ENCODE measurements at places on chromosomes 3 and 15. TPM values are rescaled to one million over a fixed set of nuclear protein-coding genes. Genes with fewer than 3 reads are reported as not detected.
A peak's percentile ranks its signal among the peaks of the same experiment; 100 is the strongest.

- no peaks in the 10 kb centered on the region for H3K4me1 ChIP-seq
- no peak overlapping the region for H3K4me3 ChIP-seq
- no peak overlapping the region for H3K27ac ChIP-seq
- no peaks in the 10 kb centered on the region for H3K36me3 ChIP-seq
- DNase-seq = no peak
Measured at GRCh38 chr3:81484520-81484919, 276.9 kb downstream of the GBE1 start.

GRCh38 chr3:190697901-190698300 lies 164.6 kb downstream of the GMNC start:
- DNase-seq = no peak
- no peaks in the 10 kb centered on the region for H3K4me1 ChIP-seq
- no peaks in the 10 kb centered on the region for H3K27me3 ChIP-seq

GRCh38 chr3:32434206-32434605 lies 42.6 kb downstream of the CMTM7 start:
- peaks cover 14% of the 10 kb centered on the region for H3K4me1 ChIP-seq
- DNase-seq = no peak
- H3K27ac ChIP-seq = peak overlapping the region; percentile 74

DNA sequence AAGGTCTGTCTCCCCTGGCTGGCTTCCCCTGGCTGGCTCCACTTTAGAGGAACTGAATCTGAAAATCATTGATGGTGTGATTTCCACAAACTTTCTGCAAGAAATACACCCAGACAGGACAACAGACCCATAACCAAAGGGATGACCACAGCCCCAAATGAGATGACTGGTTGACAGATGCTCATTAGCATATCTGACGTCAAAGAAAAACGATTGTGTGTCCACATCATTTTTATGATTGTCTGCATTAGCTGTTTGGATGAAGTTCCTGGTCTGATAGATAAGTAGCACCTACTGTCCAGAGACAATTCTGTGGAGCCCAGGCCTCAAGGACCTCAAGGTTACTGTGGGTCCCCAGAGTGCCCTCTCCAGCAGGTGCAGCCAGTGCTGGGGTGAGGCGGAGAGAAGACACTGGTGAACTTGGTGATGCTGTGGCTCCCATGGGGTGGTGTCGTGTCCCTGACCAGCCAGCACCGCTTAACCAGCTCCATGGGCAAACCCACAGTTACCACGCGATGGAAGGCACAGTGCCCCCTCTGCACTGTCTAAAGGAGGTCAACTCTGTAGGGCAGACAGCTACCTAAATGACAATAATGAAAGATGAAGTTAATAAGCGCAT lies 127.4 kb downstream of the NSMCE3 start:
- no peak overlapping the region for H3K4me3 ChIP-seq
- H3K36me3 ChIP-seq = no peaks in the 10 kb centered on the region
- no peaks in the 10 kb centered on the region for H3K4me1 ChIP-seq
- no peak overlapping the region for H3K27ac ChIP-seq
- DNase-seq = no peak

DNA sequence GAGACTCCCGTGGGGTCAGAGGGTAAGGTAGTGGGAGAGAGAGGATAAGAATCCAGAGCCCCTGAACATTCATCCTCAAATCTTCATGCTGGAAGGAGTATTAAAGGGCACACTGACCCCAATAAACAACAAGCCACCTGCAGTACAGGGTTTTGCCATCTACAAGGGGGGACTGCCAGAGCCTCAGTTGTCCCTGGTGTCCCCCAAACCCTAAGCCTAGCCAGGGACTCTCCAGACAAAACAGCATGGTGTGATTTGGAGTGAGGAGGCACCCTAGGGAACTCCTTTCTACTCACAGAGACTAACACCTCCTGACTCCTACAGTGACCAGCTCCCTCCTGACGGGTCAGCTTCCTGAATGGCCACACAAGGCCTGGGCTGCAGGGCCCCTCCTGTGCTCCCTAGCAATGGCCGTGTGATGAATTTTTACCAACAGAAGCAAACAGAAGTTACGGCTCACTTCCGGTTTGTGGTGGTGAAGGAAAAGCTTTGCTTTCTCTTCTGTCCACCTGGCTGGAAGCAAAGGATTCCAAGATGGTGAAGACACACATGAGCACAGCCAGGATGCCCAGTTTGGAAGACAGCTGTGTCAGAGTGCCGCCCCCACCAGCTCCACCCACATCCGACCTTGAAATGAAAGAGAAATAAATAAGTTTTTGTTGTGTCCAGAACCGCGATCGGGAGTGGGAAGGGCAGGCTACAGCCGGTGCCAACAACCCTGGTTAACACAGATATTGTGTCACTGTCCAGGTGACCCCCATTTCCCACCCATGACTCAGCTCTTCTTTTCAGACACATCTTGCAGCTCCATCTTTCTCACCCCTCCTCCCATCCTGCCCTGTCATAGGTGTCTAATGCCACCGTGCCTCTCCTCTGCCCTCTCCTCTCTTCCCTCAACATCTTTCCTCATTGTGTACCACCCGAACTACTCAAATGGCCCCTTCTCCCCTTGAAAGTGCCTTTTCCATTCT lies 69.6 kb upstream of the ATP13A3 start:
- no peak overlapping the region for H3K27ac ChIP-seq
- H3K4me1 ChIP-seq = no peaks in the 10 kb centered on the region
- H3K4me3 ChIP-seq = peak overlapping the region; percentile 11
- no peak for DNase-seq
- no peaks in the 10 kb centered on the region for H3K36me3 ChIP-seq

DNA sequence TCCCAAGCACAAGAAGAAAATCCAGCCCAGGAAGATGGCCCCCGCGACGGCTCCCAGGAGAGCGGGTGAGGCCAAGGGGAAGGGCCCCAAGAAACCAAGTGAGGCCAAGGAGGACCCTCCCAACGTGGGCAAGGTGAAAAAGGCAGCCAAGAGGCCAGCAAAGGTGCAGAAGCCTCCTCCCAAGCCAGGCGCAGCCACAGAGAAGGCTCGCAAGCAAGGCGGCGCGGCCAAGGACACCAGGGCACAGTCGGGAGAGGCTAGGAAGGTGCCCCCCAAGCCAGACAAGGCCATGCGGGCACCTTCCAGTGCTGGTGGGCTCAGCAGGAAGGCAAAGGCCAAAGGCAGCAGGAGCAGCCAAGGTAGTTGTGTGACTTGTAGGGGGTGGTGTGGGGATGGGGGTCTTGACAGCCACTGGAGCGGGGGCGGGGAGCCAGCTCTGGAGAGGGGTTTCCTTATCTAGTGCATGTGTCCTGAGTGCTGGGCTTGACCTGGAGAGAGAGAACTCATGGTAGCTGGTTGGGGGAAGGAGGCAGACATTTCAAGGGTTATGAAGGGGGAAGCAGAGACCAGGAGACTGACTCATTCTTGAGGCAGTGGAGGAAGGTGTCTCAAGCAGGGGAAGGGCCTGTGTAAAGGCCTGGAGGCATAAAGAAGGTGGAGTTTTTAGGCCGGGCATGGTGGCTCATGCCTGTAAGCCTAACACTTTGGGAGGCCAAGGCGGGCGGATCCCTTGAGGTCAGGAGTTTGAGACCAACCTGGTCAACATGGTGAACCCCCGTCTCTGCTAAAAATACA lies 6.2 kb downstream of the H1-8 start:
- DNase-seq = no peak
- H3K4me3 ChIP-seq = no peak overlapping the region
- no peaks in the 10 kb centered on the region for H3K36me3 ChIP-seq
- no peaks in the 10 kb centered on the region for H3K4me1 ChIP-seq
- H3K27me3 ChIP-seq = no peaks in the 10 kb centered on the region

GRCh38 chr3:54853573-54854404 lies 74.1 kb downstream of the LRTM1 start:
- no peaks in the 10 kb centered on the region for H3K4me1 ChIP-seq
- H3K27me3 ChIP-seq = no peaks in the 10 kb centered on the region
- DNase-seq = peak; percentile 25
- no peaks in the 10 kb centered on the region for H3K36me3 ChIP-seq
- H3K27ac ChIP-seq = no peak overlapping the region

GRCh38 chr3:112382543-112383160 lies 49.7 kb downstream of the CD200 start:
- DNase-seq = no peak
- H3K27ac ChIP-seq = no peak overlapping the region
- H3K4me1 ChIP-seq = no peaks in the 10 kb centered on the region
- H3K4me3 ChIP-seq = no peak overlapping the region
- H3K36me3 ChIP-seq = no peaks in the 10 kb centered on the region

DNA sequence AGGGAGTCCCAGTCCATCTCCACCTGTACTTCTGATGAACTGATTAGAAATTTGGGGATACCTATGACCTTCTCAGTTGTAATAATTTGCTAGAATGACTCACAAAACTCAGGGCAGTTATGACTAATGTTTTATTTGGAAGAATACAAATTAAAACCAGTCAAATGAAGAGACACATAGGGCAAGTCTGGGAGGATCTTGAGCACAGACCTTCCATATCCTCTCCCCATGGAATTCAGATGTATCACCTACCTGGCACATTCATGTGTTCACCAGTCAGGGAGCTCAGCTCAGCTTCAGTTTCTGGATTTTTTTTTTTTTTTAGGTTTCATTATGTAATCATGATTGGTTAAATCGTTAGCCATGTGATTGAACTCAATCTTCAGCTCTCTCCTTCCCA lies 247.7 kb downstream of the VGLL3 start:
- no peaks in the 10 kb centered on the region for H3K36me3 ChIP-seq
- H3K27ac ChIP-seq = no peak overlapping the region
- no peak overlapping the region for H3K4me3 ChIP-seq

DNA sequence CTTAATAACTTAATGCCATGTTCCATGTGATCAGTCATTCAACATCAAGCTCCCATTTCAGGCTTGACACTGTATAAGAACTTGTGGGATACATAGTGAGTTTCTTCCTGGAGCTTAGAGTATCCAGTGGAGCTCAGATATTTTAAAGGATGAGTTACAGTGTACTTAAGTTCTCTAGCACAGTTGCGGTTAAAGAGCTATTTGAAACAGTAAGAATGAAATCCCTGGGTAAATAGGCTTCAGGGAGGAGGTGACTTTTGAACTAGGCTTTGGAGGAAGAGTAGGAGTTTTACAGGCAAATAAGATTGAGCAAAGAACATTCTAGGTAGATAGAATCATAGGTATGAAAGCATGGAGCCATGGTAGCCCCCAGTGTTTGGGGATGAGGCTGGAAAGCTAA lies 3.8 kb downstream of the ZNF592 start:
- no peak for DNase-seq
- no peak overlapping the region for H3K4me3 ChIP-seq
- peaks cover 27% of the 10 kb centered on the region for H3K4me1 ChIP-seq
- no peaks in the 10 kb centered on the region for H3K36me3 ChIP-seq

- DNase-seq = no peak
- no peak overlapping the region for H3K27ac ChIP-seq
- H3K27me3 ChIP-seq = no peaks in the 10 kb centered on the region
- H3K36me3 ChIP-seq = no peaks in the 10 kb centered on the region
- no peak overlapping the region for H3K4me3 ChIP-seq
- H3K4me1 ChIP-seq = no peaks in the 10 kb centered on the region
Measured at GRCh38 chr15:98838387-98839259, 169.0 kb downstream of the PGPEP1L start.

DNA sequence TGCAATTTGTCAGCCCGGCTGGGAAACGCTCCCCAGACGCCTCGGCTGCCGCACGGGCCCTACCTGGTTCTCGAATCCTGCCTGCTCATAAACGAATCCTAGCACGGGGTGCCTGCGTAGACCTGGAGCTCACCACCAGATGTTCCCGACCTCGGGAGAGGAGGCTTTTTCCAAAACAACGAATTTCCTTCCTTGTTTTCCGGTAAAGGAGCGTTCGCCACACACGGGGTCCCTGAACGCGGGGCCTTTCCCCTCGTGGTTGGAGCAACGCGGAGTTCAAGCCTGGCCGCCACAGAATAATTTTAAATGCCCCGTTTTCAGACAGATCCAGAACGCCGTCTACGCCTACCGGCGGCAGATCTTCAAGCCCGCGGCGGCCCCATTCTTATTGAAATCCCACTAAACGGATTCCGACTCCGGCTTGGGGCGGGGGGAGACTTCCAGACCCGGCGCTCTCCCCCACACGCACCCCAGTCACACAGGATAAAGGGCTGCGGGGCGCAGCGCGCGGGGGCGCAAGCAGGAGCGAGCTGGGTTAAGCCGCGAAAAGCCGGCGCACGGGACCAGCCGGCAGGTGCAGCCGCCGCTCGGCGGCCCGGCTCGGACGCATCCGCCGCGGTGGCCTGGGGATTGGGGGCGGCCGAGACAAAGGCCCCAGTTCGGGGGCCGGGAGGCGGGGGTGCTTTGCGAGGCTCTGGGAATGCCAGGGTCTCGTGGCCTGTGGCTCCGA lies 895 bp downstream of the GATA2 start:
- no peak overlapping the region for H3K4me3 ChIP-seq
- DNase-seq = peak; percentile 52
- H3K27ac ChIP-seq = no peak overlapping the region
- no peaks in the 10 kb centered on the region for H3K36me3 ChIP-seq
- H3K4me1 ChIP-seq = peaks cover 7% of the 10 kb centered on the region

DNA sequence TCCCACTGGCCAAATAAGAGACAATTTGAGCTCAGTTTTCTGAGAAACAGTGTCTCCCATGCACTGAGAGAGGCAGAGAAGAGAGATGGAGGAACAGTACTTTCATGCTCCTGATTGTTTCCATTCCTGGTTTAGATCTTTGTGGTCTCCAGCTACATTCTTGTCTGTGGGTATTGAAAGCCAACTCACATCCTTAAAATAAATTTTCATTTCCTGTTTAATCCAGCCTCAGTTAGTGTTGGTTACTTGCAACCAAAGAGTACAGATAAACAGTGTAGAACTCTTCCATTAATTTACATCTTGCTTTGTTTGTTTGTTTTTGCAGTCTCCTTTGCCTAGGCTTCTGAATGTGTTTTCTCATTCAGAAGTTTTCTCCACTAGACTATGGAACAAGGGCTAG lies 123.7 kb upstream of the CLSTN2 start:
- no peaks in the 10 kb centered on the region for H3K4me1 ChIP-seq
- H3K27me3 ChIP-seq = no peaks in the 10 kb centered on the region
- no peak overlapping the region for H3K27ac ChIP-seq
- H3K4me3 ChIP-seq = no peak overlapping the region
- no peak for DNase-seq

- no peaks in the 10 kb centered on the region for H3K4me1 ChIP-seq
- H3K27ac ChIP-seq = no peak overlapping the region
- no peak for DNase-seq
- no peaks in the 10 kb centered on the region for H3K36me3 ChIP-seq
- no peak overlapping the region for H3K4me3 ChIP-seq
Measured at GRCh38 chr3:109863701-109864100, 526.4 kb upstream of the DPPA4 start.

MFGE8 gene
- 156 TPM for total RNA-seq

STXBP5L gene
- 1.1 TPM for total RNA-seq

TMEM158 gene
- 5.0 TPM for total RNA-seq

FBLN2 gene
- total RNA-seq = 20.6 TPM

CHST13 gene
- 2.9 TPM for total RNA-seq

CNTN3 gene
- 2.4 TPM for total RNA-seq

CLDN16 gene
- not detected for total RNA-seq

WDR73 gene
- 53.6 TPM for total RNA-seq

MESP2 gene
- not detected for total RNA-seq

ATP13A5 gene
- not detected for total RNA-seq
